ENCODE measurements at places on chromosomes 1 and 21.
A peak's percentile ranks its signal among the peaks of the same experiment; 100 is the strongest.

DNA sequence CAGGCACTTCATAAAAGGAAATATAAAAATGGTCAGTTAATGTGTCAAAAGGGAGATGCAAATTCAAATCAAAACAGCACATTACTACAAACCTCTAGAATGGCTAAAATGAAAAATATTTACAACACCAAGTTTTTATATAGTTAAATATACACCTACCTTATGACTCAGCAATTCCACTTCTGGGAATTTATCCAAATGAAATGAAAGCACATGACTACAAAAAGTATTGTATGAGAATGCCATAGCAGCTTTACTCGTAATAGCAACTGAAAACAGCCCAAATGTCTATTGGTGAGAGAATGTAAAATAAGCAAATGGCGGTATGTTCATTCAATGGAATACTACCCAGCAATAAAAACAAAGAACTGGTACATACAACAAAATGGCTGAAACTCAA, 175.8 kb upstream of the SPAG17 start:
- DNase-seq, result no peak

- DNase-seq, result no peak
These were observed 28.1 kb upstream of the LMO4 start for GRCh38 chr1:87300628-87301027.

DNA sequence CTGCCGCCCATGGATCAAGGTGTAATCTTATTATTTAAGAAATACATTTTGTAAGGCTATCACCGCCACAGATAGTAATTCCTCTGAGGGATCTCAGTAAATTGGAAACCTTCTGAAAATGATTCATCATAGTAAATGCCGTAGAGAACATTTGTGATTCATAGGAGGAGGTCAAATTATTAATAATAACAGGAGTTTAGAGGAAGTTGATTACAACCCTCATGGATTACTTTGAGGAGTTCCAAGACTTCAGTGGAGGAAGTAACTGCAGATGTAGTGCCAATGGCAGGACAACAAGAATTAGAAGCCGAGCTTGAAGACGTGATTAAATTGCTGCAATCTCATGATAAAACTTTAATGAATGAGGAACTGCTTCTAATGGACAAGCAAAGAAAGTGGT, 280.1 kb downstream of the PTPRC start:
- DNase-seq, result no peak

GRCh38 chr1:55313903-55314302, 98.7 kb upstream of the USP24 start:
- DNase-seq, result no peak

DNA sequence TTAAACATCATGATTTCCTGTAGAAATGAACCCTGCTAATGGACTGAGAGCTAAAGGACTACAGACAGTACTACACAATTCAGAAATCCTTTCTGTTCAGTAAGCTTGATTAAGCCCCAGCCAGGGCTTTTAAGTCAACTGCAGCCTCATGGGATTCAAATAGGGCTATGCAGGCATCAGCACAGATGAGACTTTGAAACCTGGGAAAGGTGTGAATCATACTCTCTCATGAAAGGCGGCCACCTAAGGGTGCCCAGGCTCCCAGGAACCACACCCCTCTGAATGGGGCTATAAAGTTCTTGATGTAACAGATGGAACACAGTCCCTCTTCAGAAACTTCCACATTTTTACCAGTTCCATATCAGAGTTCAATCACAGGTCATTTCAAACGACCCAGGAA, 7.6 kb downstream of the SIPA1L2 start:
- DNase-seq, result no peak

- no peak for DNase-seq
These were observed 262.1 kb downstream of the PTPRU start for GRCh38 chr1:29498126-29499103.

GRCh38 chr1:235999259-235999925, 65.5 kb downstream of the NID1 start:
- DNase-seq, result peak; percentile 91

DNA sequence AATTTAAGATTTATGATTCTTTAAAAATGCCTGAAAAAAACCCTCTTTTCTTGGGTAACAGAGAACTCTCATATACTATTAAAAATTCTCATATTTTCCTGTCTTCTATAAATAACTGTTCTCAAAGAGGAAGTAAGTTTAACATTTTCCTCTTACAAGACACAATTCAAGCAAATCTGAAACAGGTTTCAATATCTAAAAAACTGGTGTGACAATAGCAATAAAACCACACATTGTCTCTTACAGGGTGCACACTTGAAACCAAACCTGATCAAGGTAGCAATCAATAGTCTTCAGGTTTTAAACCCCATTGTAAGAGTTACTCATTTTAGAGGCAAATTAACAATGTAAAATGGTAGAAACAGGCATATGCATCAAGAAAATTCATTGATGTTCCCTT, 28.0 kb downstream of the FUBP1 start:
- no peak for DNase-seq

DNA sequence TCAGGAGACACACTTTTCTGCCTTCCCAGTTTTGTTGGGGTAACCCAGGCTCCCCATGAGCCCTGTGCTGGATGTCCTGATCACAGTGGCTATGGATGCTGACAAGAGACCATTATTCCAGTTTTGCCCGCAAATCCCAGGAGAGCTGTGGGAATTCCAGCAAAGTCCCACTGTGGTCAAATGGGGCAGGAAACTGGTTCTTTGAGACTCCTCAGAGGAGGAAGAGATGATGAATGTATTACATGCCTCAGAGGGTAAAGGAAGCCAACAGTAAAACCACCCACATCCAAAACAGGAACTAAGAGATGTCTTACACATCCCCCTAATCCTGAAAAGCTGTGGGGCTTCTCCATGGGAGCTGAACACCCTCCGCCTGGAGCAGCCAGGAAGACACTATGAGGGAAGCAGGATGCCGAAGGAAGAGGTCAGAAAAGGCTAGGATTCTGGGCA, 12.8 kb upstream of the MPZL1 start:
- DNase-seq, result no peak

DNA sequence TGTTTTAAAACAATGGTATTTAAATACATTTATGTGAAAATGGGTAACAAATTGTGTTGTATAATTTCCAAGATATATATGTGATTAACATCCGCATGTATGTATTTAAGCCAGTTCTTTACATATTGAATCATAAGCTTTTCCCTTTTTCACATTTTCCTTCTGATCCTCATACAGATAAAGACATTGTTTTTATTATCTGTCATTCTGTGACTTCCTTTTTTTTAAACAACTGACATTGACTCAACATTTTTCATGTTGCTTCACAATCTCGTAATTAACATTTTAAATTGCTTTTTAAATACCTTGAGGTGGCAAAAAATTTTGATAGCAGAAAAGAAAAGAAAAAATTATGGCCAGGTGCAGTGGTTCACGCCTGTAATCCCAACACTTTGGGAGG, 1.4 kb downstream of the STXBP3 start:
- DNase-seq, result peak; percentile 6
